ENCODE measurements at places on chromosomes 16 and 17.

- DNase-seq = peak; percentile 79
These were observed 787 bp downstream of the CTCF start for GRCh38 chr16:67562918-67563707.

DNA sequence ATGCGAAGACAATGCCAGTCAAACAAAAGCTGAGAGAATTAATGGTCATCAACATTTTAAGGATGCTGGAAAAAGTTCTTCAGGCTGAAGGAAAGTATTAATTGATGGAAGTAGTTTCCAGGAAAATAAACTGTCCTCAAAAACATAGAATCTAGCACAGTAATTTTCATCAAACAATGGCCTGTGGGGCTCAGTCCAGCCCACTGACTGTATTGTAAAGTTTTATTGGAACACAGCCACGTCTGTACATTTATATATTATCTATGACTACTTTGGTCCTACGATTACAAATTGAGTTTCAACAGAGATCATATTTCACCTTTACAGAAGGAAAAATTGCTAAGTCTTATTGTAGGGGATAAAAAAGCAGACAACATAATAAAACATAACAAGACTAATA is 484.5 kb downstream of the KCNJ2 start:
- no peak for DNase-seq

GRCh38 chr16:68257906-68258800 is 6.2 kb upstream of the SLC7A6 start:
- DNase-seq = no peak

- DNase-seq = no peak
These were observed 8.9 kb upstream of the RAPGEFL1 start for GRCh38 chr17:40168262-40168832.

DNA sequence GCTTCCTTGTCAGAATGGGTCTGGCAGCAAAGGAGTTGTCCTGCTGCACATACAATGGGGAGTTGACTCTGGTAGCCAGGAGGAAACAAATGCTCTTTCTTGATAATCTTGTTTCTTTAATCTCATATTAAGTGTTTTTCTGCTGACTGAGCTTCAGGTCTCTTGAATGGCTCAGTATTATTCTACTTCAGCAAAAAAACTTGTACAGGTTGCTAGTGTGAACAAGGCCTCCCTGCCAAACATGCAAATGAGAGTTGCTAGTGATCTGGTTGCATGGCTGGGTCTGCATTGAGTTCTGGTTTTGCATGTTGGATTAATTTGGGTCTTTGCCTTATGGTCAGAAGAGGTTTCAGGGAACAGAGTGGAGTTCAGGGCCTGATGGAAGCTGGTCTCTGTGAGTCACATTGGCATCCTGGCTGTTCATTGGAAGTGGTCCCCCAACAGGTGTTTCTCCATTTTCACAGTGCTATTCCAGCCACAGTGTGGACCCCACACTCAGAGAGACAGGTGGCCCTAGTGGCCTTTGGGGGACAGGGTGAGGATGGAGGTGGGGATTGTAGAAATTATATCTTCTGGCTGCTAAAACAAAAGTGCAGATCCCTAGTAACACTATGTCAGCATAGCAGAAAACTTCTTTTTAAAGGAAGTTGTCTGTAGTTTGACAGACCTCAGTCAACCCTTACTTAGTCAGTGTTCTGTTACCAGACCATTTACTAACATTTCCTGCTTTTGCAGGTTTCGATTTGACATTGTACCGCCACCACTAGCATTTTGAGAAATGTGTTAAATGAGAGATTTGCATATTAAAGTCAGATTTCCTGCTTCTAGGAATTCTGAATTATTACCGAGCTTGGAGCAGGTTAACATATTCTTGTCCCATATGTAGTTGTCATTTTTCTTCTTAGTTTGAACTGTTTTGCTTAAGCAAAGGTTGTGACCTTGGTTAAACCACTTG is 47.1 kb downstream of the EPN2 start:
- no peak for DNase-seq

- DNase-seq = no peak
These were observed 15.0 kb upstream of the PEMT start for GRCh38 chr17:17606416-17607000.

DNA sequence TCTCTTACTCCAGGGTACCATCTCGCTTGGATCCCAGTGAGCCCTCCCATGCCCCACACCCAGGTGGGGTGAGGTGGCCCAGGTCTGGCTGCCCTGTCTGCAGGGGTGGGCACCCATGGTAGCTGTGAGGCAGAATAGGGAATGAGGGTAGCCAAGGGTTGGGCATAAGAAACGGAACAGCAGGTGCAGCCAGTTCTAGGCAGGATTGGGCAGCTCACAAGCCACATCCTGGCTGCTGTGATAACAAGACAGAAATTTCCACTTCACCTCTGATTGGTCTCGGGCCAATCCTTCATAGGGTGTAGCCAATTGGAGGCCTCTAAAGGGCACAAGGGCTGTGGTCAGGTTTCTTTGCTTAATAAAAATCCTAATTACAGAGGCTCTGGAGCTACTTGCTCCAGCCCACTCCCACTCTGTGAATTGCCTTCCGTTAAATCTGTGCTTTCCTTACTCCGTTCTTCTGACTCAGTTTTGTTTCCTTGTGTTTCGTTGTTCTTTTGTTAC is 1.5 kb upstream of the ARHGDIG start:
- DNase-seq = no peak

- DNase-seq = no peak
These were observed 61.0 kb downstream of the TNRC6C start for GRCh38 chr17:78019367-78019975.

DNA sequence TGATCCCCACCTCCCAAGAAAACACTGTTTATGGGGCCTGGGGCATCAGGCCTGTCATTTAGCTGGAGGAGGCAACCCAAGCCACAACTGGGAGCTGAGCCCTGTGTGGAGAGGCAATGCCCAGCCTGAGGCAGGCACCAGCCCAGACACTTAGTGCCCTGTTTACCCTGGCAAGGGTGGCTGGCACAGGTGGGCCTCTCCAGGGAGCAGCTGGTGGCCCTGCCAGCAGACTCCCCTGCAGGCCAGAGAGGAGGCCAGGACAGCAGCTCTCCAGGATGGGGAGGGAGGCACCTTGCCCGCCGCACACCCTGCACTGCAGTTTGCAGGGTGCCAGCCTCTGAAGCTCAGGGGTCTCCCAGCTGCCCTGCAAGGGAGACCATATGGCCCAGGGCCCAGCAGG is 9.1 kb upstream of the TMEM92 start:
- DNase-seq = no peak

DNA sequence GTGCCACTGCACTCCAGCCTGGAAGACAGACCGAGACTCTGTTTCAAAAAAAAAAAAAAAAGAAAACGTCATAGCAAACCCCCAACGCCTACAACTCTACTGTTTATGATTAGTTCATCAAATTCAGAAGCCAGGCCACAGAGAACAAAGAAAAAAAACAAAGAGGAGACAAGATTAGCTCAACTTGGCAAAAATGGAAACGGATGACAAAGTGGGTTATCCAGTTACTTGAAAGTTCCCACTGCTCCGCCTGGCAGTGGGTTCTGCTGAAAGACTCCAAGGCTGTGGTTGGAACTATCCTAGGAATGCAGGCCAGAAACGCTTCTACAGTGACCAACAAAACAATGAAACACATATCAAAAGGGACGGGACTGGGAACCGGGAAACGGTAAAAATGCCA is 53.1 kb downstream of the MRM3 start:
- DNase-seq = no peak

GRCh38 chr17:10105513-10106001 is 92.8 kb downstream of the GAS7 start:
- no peak for DNase-seq

- DNase-seq = no peak
These were observed 6.9 kb upstream of the TEX2 start for GRCh38 chr17:64269687-64270649.

DNA sequence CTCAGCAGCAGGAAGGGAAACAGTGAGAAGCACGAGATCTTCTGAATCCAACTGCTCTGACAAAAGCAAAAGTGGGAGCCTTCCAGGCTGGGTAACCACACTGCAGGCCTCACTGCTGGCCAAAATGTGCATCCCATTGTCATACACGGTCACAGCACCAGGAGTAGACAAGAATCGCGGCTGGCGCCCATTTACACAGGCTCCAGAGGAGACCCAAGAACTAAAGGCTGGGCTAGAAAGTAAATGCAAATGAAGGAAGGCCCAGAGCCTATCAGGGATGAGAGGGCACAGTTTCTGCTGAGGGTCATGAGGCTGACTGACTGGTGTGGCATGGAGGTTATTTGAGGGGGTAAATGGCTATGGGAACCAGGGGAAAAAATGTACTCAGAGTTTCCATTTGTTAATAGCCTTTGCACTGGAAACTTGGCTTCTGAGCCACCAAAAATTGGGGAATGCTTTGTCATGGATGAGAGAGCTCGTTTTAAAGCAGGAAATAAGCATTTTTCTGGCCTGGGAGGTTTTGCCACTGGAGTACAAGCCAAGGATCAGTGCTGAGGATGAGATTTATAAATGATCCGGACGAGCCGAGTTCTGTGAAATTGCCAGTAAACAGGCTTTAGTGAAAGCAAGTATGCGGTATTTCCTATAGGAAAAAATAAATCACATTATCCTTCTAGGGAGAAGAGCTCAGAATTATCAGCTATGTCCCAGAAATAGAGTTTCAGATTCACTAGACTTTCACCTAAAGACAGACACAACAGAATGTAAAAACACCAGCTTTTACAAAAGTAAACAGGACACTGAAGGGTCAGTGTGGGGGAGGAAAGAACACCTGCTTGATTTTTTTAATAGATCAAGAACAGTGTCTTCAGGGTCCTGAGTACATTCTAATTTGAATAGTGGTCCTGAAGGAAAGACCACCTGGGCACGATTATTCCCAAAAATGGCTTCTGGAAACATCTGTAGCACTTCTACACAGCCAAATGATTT is 66.9 kb upstream of the GSG1L start:
- DNase-seq = no peak

DNA sequence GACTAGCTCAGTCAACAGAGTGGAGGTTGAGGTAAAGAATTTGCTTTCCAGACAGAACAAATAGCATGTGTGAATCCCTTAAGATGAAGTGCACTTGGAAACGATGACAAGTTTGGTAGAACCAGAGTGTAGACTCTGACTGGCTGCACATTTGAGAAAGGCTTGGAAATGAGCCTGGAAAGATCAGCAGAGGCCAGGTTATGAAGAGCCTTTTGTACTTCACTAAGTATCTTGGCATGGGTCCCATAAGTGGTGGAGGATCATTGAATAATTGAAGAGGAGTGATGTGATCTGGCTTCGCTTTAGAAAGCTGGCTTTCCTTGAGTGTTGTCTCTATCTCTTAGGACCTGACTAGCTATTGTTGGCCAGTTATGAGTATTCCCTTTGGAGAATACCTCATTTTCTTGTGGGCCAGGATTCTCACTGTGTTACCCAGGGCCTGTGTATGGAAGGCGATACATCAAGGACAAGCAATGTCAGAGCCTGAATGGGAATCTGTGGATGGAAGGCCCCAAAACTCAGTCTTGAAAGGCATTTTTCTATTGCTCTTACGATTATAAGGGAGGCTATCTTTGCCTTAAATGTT is 329.8 kb downstream of the UTP18 start:
- DNase-seq = no peak

GRCh38 chr17:7897773-7898172 is 9.2 kb downstream of the CHD3 start:
- DNase-seq = peak; percentile 28

All from activated T-cell treated with anti-CD3 and anti-CD28 coated beads, Interleukin-2, amount 50 U/mL, for 24 hours (primary cell).